Stimulated activated CD8-positive, alpha-beta memory T cell treated with anti-CD3 and anti-CD28 coated beads, Interleukin-2, amount 100 ng/mL, for 48 hours (primary cell): ENCODE measurements at places on chromosomes 4 and X.

GRCh38 chrX:56783450-56783831 lies 54.4 kb downstream of the NBDY start:
- DNase-seq: no peak

DNA sequence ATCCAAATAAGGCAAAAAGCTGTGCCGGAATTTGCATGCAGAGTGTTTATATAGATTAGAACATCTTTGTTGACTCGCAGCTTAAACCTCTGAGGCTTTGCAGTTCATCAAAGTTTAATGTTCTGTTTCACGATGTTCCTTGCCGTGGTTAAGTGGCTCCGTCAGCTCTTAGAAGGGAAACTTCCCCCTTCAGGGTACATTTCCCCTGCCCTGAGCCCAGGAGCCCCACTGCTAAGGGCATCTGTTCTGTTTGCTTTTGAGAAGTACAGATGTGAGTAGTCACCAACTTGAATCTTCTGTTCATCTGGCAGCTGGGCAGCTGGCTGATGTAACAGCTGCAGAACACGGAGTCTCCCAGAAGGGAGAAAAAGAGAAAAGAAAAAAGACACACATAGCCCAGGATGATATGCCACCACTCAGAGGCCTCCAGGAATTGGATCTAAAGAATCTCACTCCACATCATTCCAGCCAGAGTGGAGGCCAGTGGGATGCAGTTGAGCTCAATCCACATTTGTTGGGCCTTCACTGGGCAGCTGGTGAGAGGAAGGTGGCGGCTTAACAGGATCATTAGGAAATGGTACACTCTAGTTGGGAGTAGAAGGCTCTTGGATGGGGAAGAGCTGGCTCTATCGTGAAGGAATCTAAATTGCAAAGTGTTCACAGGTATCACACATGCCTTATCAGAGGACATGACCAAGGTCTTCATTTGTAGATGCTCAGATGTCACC lies 178.7 kb upstream of the RBPJ start:
- no peak for DNase-seq

GRCh38 chr4:121875652-121876051 lies 5.4 kb upstream of the BBS7 start:
- no peak for DNase-seq

DNA sequence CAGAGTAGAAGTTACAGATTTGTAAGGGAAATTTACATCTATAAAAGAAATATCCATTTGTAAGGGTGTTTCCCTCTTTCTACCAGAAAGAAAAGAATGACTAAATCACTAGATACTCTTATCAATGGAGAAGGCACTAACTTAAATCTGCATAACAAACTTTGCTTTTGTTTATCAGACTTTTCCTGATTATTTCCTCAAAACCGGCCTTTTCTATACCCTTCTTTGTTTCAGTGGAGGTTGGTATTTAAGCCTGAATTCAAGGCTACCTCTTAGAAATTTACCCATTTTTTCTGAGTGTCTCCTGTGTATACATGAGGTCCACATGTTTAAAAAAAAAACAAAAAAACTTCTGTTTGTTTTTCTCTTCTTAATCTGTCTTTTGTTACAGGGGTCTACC lies 80.4 kb upstream of the GRPR start:
- no peak for DNase-seq

GRCh38 chr4:108416831-108417230 lies 203.5 kb upstream of the RPL34 start:
- DNase-seq: no peak

DNA sequence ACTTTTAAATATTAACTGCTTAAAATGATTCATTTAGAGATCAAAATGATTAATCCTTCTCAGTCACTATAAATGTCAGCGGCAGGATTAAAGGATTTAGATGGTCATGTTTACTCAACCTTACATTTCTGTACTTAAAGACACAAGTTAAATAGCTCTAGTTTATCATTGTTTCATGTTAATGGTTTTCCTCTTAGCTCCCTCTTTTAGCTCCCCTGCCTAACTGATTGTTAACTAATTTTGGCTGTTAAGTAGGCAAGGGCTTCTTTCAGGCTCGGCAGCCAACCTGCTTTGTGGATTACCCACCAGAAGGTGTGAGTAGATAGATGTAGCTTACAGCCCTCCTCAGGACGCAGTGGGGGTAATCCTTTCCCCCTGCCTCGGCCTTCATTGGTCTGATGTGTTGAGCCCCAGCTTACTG lies 96.0 kb downstream of the TENM3 start:
- no peak for DNase-seq

GRCh38 chr4:3862640-3863420 lies 96.6 kb downstream of the ADRA2C start:
- no peak for DNase-seq

DNA sequence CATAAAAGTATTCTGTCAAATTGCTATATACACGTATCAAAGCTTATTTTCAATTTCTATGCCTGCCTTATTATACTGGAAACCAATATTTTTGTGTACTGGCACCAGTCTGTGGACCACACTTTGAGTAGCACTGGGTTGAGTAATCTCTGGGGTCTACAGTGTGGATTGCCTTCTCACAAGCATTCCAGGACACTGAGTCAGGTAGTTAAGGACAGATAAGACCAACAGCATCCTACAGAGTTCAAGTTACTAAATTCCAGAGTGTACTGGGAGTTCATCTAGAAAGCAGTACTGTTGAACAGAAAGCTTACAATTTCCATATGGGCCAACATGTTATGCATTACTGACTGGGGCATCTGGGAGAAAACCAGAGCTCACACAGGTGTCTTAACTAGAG lies 61.8 kb downstream of the VMA21 start:
- no peak for DNase-seq

DNA sequence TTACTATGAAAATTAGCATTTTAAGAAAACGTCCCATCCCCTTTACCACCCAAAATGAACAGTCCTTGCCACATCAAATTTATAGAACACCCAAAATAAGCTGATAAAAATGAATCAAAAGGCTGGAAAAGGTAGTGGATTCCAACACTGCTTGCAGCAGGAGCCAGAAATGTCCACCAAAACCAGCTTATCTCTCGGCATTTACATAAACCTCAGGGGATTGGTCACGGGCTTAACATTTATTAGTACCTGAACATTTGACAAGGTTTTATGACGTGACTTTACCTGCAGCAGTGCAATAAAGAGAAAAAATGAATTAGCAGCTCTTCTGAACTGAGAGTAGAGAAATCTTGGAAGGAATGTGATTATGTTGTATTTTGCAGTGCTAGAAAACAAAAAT lies 31.6 kb downstream of the ATP8A1 start:
- DNase-seq: no peak

DNA sequence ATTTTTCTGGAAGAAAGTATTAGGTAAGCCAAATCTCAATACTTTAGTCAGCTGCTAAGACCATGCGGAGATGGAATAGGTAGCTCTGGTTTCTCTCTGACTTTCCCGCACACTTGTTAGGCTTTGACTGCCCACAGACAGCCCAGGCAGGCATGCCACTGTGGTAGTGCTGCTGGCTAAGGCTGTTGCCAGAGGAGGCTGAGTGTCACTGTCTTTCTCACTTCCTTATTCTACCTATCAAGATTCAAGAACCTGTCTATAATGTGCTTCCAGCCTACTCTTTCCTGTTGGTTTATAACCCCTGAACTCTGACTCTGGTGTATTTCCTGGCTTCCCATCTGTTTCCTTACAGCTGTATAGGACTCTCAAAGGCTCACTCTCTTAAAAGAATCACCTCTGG lies 81.8 kb upstream of the TRPC5 start:
- no peak for DNase-seq

DNA sequence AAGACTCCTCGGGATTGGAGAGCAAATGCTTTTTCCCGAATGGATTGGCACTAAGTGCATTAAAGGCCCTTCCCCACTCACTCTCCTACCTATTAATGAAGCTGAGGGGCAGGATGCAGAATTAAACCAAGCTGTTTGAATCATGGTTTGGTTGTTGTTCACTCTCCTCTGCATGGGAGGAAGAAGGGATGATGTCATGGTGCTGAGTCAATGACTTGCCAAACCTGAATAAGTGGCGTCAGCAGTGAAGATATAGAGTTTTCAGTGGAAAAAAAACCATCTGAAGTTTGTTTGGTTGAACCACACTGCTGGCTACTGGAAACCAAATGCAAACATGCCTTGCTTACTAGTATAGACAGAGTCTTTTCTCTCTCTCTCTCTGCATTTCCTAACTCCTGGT lies 19.8 kb upstream of the ZXDA start:
- no peak for DNase-seq

GRCh38 chr4:135238940-135239339 lies 1037.4 kb upstream of the PABPC4L start:
- no peak for DNase-seq
